ENCODE measurements at places on chromosomes 12 and 14. TPM values are rescaled to one million over a fixed set of nuclear protein-coding genes. Genes with fewer than 3 reads are reported as not detected.

SOX5 gene
- total RNA-seq = 1.7 TPM

PRB2 gene
- not detected for total RNA-seq

HPD gene
- total RNA-seq = not detected

HAL gene
- 0.96 TPM for total RNA-seq

- no peak for DNase-seq
- H3K4me3 ChIP-seq = no peak overlapping the region
- H3K27me3 ChIP-seq = no peaks in the 10 kb centered on the region
- no peak overlapping the region for H3K27ac ChIP-seq
- H3K4me1 ChIP-seq = peaks cover 37% of the 10 kb centered on the region
Measured at GRCh38 chr12:116157845-116158267, 119.6 kb downstream of the MED13L start.

GRCh38 chr12:38523920-38524319 is 207.3 kb downstream of the ALG10B start:
- DNase-seq = no peak
- no peaks in the 10 kb centered on the region for H3K27me3 ChIP-seq
- H3K27ac ChIP-seq = no peak overlapping the region
- no peaks in the 10 kb centered on the region for H3K4me1 ChIP-seq

GRCh38 chr12:104457746-104458693 is 1.3 kb downstream of the CHST11 start:
- H3K4me3 ChIP-seq = peak overlapping the region; percentile 96
- H3K4me1 ChIP-seq = peaks cover 53% of the 10 kb centered on the region
- peak overlapping the region; percentile 97 for H3K27ac ChIP-seq
- peak; percentile 59 for DNase-seq
- peaks cover 3% of the 10 kb centered on the region for H3K36me3 ChIP-seq

GRCh38 chr14:26026384-26026783 is 571.4 kb downstream of the NOVA1 start:
- no peak overlapping the region for H3K4me3 ChIP-seq
- H3K4me1 ChIP-seq = no peaks in the 10 kb centered on the region
- no peaks in the 10 kb centered on the region for H3K27me3 ChIP-seq
- H3K36me3 ChIP-seq = peaks cover 1% of the 10 kb centered on the region
- DNase-seq = no peak
- no peak overlapping the region for H3K27ac ChIP-seq

- H3K4me1 ChIP-seq = peaks cover 45% of the 10 kb centered on the region
- no peaks in the 10 kb centered on the region for H3K27me3 ChIP-seq
- H3K36me3 ChIP-seq = peaks cover 4% of the 10 kb centered on the region
- H3K4me3 ChIP-seq = no peak overlapping the region
- DNase-seq = no peak
Measured at GRCh38 chr12:120892265-120892664, 11.9 kb downstream of the SPPL3 start.

- H3K36me3 ChIP-seq = no peaks in the 10 kb centered on the region
- H3K27me3 ChIP-seq = no peaks in the 10 kb centered on the region
- no peak overlapping the region for H3K27ac ChIP-seq
- DNase-seq = no peak
Measured at GRCh38 chr14:99575043-99576023, 28.7 kb downstream of the CCDC85C start.

GRCh38 chr14:66540038-66540437 is 32.1 kb downstream of the GPHN start:
- H3K27ac ChIP-seq = no peak overlapping the region
- H3K4me1 ChIP-seq = peaks cover 13% of the 10 kb centered on the region
- H3K36me3 ChIP-seq = no peaks in the 10 kb centered on the region
- H3K4me3 ChIP-seq = no peak overlapping the region

DNA sequence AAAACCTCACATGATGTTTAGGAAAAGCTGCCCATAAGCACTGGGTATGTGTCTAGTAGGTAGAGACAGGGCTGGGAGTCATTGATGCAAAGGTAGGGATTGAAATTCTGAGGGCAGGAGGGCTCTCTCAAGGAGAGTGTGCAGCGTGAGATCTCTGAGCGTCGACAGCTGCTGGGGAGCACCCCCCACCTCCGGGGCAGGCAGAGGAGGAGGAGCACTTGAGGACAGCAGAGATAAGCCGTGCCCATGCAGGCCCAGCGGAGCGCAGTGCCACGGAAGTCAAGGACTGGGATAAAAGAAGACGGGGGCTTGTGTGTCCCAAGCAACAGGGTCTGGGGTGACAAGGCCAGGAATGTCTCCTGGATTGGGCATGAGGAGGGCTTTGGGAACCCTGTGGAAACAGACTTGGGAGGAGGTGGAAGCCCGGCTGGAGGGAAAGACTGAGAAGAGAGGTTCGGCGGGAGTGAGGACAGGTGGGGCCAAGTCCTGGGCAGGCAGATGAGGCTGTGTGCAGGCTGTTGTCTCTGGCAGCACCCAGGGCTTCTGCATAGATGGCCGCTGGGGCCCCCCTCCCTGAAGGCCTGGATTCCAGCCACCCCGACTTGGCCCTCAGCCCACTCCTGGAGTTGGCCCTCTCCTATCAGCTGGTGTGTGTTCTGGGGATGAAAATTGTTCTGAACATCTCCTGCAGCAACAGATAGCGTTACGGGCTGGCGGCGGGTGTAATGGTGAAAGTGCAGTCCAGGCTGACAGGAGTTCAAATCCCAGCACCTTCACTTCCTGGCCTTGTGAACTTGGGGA is 1.9 kb downstream of the CACNA2D4 start:
- H3K27ac ChIP-seq = no peak overlapping the region
- no peak for DNase-seq
- H3K4me1 ChIP-seq = peaks cover 18% of the 10 kb centered on the region
- H3K36me3 ChIP-seq = no peaks in the 10 kb centered on the region
- peaks cover 12% of the 10 kb centered on the region for H3K27me3 ChIP-seq

GRCh38 chr14:38931969-38932652 is 170.9 kb downstream of the SEC23A start:
- no peaks in the 10 kb centered on the region for H3K4me1 ChIP-seq
- DNase-seq = no peak
- no peaks in the 10 kb centered on the region for H3K36me3 ChIP-seq
- H3K27me3 ChIP-seq = no peaks in the 10 kb centered on the region

DNA sequence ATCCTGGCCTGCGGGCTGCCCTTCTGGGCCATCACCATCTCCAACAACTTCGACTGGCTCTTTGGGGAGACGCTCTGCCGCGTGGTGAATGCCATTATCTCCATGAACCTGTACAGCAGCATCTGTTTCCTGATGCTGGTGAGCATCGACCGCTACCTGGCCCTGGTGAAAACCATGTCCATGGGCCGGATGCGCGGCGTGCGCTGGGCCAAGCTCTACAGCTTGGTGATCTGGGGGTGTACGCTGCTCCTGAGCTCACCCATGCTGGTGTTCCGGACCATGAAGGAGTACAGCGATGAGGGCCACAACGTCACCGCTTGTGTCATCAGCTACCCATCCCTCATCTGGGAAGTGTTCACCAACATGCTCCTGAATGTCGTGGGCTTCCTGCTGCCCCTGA is 15.4 kb upstream of the BDKRB1 start:
- no peaks in the 10 kb centered on the region for H3K27me3 ChIP-seq
- no peak for DNase-seq

GRCh38 chr12:8950702-8951478 is 1.4 kb upstream of the M6PR start:
- H3K4me3 ChIP-seq = peak overlapping the region; percentile 84
- H3K36me3 ChIP-seq = peaks cover 15% of the 10 kb centered on the region
- no peaks in the 10 kb centered on the region for H3K27me3 ChIP-seq
- H3K27ac ChIP-seq = peak overlapping the region; percentile 91
- no peak for DNase-seq

GRCh38 chr12:16560273-16560672 is 45.7 kb downstream of the LMO3 start:
- H3K4me1 ChIP-seq = no peaks in the 10 kb centered on the region
- DNase-seq = no peak
- no peaks in the 10 kb centered on the region for H3K27me3 ChIP-seq

GRCh38 chr12:14890701-14891100 is 5.0 kb upstream of the MGP start:
- peaks cover 22% of the 10 kb centered on the region for H3K27me3 ChIP-seq
- H3K36me3 ChIP-seq = no peaks in the 10 kb centered on the region
- H3K4me1 ChIP-seq = peaks cover 16% of the 10 kb centered on the region
- DNase-seq = no peak

GRCh38 chr12:125069616-125070015 is 4.4 kb downstream of the AACS start:
- H3K27ac ChIP-seq = no peak overlapping the region
- DNase-seq = no peak
- peaks cover 31% of the 10 kb centered on the region for H3K4me1 ChIP-seq
- peaks cover 1% of the 10 kb centered on the region for H3K36me3 ChIP-seq
- H3K4me3 ChIP-seq = no peak overlapping the region
